ENCODE measurements at places on chromosomes 7 and 10. TPM values are rescaled to one million over a fixed set of nuclear protein-coding genes. Genes with fewer than 3 reads are reported as not detected.

DNA sequence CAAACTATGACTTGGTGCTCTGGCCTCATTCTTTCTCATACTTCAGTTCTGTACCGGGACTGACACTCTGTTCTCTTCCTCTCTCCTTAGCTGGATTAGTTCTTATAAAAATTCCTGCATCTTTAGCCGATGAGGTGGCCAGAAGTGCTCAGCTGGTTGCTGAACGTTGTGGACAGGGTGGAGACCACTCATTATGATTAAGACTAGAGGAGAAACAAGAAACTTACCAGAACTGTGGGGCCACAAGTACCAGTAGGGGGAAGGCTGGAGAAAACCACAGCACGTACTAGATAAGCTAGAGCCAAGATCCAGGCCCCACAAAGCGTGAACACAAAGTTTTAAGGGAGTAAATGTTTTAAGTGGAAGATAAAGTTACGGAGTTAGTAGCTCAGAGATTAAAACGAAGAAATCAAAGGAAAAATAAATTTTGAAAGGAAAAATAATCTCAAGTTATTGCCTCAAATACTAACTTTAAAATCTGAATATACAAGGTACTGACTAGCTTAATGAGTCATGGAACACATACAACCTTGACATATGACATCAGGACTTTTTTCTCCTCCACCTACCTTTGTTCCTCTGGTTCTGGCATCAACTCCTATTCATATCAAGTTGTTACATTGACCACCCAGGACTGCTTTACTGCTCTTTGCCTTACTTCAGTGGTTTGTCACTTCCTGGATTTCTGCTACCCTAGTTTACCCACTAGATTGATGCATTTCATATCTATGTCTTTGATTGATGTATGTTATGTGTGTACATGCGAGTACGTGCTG is 469.0 kb downstream of the TFEC start:
- H3K36me3 ChIP-seq, result no peaks in the 10 kb centered on the region
- peak; percentile 29 for DNase-seq
- H3K4me3 ChIP-seq, result no peak overlapping the region

The TMEM229A gene
- polyA plus RNA-seq, result 12.3 TPM

The SEMA3A gene
- 2.0 TPM for polyA plus RNA-seq

The STRA8 gene
- polyA plus RNA-seq, result 1.4 TPM

DNA sequence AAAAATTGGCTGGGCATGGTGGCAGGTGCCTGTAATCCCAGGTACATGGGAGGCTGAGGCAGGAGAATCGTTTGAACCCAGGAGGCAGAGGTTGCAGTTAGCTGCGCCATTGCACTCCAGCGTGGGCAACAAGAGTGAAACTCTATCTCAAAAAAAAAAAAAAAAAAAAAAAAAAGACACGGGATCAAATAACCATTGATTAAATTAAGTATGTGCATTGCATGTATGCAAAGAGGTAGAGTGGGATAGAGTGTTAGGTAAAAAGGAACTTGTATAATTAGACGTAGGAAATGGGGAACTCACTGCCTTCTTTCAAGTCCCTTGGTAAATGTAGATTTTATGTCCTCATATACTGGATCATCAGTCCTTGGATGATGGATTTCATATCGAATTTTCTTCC is 13.1 kb downstream of the VCL start:
- H3K4me3 ChIP-seq, result no peak overlapping the region
- H3K27me3 ChIP-seq, result no peaks in the 10 kb centered on the region
- H3K4me1 ChIP-seq, result peaks cover 33% of the 10 kb centered on the region

The ZCWPW1 gene
- 96.5 TPM for polyA plus RNA-seq

DNA sequence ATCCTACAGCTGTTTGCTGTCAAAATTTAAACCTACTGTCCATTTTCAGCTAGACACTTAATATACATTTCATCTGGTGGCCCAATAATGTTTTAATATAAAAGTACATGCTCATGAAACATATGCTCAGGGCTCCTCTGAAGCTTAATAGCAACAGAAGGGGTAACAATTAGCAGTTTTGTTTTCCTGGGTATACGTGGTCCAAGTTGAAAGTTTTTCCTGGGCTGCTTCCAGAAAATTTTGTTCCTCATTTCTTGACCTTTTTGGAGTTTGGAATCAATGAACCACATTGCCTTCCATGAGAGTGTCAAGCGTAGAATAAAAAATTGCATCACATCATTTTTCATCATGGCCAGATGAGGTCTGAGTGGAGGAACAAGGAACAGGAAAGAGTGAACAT is 537.3 kb upstream of the MGMT start:
- H3K27me3 ChIP-seq, result no peaks in the 10 kb centered on the region
- no peak overlapping the region for H3K4me3 ChIP-seq
- DNase-seq, result no peak
- H3K36me3 ChIP-seq, result no peaks in the 10 kb centered on the region
- no peak overlapping the region for H3K27ac ChIP-seq

DNA sequence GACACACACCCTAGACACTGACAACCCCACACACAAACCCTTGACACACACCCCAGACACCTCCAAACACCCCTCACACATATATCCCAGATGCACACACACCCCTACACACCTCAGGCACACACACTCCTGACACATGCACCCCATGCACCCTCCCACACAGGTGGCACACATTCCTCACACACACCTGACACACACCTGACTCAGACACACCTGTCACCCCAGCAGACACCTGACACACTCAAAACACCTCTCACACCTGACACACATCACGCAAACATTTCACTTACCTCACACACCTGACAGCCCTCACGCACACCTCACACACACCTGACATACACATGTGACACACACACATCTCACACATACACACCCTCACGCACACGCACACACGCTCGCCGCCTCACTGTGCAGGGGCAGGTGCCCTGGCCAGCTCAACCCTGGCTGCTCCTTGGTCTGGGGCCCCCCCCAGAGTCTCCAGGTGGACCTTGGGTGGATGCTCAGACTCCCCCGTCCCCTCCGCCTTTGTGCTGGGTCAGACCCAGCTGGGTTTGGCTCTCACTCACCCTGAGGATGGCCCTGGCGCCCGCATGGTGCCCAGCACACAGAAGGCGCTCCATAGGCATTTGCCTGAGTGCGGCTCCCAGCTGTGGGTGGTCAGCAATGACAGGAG is 3.1 kb upstream of the CALY start:
- no peak overlapping the region for H3K4me3 ChIP-seq
- no peaks in the 10 kb centered on the region for H3K36me3 ChIP-seq
- H3K27ac ChIP-seq, result no peak overlapping the region
- peaks cover 21% of the 10 kb centered on the region for H3K4me1 ChIP-seq

DNA sequence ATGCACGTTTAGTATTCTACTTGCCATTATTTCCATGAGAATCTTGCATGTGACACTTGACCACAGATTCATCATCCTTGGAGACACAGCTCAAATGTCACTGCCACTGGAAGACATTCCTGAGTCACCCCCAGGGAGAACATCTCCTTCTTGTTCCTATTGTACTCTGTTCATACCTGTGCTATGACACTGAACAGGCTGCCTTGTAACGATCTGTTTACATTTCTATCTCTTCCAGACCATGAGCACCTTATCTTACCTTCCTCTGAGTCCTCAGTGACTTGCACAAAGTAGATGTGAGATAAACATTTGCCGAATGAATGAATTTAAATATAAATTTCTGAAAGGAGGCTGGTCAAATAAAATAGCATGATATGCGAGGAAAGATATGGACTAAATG is 331.9 kb upstream of the LRRN3 start:
- H3K27me3 ChIP-seq, result no peaks in the 10 kb centered on the region
- no peak overlapping the region for H3K27ac ChIP-seq
- no peak for DNase-seq

DNA sequence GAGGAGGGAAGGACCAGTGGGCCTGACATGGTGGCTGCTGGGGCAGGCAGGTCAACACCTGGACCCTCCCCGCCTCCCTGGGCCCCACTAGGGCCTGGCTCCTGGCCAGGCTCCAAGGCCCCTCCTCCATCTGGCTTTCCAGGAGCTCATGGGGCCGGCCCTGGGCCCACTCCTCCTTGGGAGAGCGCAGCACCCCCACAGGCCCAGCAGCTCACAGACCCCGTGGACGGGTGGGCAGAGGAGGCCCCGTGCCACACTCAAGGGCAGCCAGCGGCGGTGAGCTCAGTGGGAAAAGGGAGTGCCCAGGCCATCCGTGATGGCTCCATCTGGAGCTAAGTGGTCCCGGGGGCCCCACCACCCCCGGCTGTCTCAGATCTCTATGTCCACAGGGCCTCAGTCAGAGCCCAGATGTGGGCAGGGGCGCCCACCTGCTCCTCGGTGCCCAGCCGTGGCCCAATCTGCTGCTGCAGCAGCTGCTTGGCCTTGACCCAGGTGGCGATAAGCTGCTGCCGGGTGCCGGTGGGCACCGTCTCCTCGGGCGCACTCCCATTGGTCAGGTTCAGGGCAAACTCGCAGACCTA is 32.8 kb downstream of the CFAP46 start:
- no peak for DNase-seq
- no peaks in the 10 kb centered on the region for H3K36me3 ChIP-seq
- no peaks in the 10 kb centered on the region for H3K27me3 ChIP-seq
- H3K4me1 ChIP-seq, result no peaks in the 10 kb centered on the region

DNA sequence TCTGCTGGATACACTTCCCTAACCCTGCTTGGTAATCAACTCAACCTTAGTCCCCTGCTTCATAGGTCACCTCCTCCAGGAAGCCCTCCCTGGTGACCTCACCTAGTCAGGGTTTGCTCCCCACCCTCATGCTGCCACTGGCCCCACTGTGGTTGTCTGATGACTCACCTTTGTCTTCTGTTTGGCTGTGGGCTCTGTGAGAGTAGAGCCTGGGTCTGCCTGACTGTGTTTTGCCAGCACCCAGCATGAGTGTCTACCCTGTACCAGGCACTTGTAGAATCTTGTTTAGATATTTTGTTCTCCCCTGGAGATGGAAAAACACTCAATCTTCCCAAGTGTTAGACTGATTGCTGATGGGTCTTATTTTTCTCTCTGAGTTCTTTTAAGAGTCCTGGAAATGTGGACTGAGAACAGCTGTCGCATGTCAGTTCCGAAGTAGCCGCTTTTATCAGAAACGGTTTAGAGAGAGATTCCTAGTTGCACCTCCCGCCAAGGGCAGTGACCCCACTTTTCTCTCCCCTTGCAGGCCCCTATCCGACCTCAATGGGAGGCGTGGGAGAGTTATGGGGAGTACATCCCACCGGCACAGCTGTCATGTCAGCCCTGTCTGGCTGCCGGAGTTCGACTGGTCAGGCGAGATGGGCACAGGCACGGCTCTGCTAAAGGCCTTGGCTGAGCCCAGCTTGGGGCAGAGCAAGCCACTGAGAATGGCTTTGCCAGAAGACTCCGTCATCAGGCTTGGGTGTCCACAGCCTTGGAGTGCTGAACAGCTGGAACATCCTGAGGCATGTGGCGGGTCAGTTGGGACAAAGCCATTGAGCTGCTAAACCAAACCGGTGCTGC is 134.3 kb downstream of the GRK5 start:
- DNase-seq, result peak; percentile 69
- H3K4me3 ChIP-seq, result no peak overlapping the region
- no peaks in the 10 kb centered on the region for H3K27me3 ChIP-seq
- no peaks in the 10 kb centered on the region for H3K4me1 ChIP-seq

DNA sequence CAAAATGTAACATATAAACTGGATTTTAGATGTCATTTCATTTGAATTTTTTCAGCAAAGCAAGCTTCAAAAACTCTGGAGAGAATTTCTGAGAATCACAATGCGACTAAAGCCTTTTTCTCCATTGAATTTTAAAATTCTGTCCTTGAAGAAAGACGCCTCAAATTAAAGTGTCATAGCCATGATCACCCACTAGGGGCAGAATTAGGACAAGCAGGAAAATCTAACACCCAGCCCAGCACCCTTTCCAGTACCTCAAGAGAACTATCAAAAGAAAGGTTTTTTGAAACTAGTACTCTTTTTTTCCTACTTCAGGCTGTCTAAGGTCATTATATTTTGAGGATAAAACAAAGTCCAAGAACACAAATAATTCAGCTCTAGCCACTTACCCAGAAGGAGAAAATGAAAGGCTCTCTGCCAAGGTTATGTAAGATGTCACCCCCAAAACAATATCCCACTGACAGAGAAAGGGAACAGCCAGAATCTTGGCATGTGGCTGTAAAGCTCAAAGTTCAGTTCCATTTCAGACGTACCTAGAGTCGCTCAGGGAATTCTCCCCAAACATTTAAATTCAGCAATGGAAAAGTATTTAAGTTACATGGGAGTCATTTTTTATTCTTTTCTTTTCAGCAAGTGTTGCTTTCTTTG is 299.4 kb downstream of the SNX13 start:
- peak; percentile 57 for DNase-seq
- no peak overlapping the region for H3K4me3 ChIP-seq
- no peak overlapping the region for H3K27ac ChIP-seq
- H3K4me1 ChIP-seq, result no peaks in the 10 kb centered on the region
- H3K27me3 ChIP-seq, result no peaks in the 10 kb centered on the region

GRCh38 chr7:28953633-28954032 is 4.5 kb downstream of the TRIL start:
- H3K4me1 ChIP-seq, result peaks cover 7% of the 10 kb centered on the region
- no peak for DNase-seq
- H3K36me3 ChIP-seq, result no peaks in the 10 kb centered on the region
- no peak overlapping the region for H3K4me3 ChIP-seq

The CDC14C gene
- polyA plus RNA-seq, result 14.2 TPM

- no peaks in the 10 kb centered on the region for H3K4me1 ChIP-seq
- no peak overlapping the region for H3K27ac ChIP-seq
- DNase-seq, result no peak
- H3K27me3 ChIP-seq, result no peaks in the 10 kb centered on the region
- no peaks in the 10 kb centered on the region for H3K36me3 ChIP-seq
Measured at GRCh38 chr7:142556740-142557139, 192.5 kb upstream of the PRSS1 start.

DNA sequence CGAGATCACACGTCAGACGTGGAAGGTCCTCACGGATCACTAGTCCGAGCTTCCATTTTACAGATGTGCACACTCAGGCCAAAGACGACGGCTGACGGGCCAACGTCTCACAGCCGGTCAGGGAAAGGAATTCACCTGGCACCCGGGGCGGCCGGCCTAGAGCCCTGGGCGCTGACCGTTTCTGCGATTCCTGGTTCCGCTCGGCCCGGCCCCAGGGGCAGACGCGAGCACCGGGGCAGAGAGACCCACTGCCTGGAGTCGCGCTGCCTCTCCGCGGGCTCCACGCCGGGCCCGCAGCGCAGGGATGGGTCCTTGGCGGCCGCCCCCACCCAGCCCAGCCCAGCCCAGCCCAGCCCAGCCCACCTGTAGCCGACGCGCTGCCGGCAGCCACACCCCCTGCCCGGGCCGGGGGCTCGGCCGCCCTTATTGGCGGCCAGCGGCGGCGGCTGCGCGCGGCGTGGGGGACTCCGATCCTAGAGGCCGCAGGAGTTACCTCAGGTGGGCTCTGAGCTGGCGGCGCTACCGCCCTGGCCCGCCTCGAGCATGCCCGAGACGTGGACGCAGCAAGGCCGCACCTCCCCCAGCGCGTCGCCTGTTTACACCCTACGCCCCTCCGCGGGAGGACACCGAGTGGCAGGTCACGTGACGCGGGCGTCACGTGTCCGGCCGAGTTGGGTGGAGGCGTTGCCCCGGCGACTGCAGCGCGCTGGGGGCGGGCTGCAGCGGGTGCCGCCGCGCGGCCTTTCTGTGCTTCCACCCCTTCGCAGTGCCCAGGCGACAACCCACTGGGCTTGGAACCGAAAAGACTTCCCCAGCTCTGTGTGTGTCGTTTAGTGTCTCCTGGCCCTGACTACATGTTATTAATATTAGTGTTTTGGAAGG is 78.1 kb downstream of the ZFAND4 start:
- peak; percentile 95 for DNase-seq
- peak overlapping the region; percentile 81 for H3K4me3 ChIP-seq
- no peaks in the 10 kb centered on the region for H3K27me3 ChIP-seq

The PSPH gene
- 16.6 TPM for polyA plus RNA-seq

The BHLHA15 gene
- polyA plus RNA-seq, result not detected

The ELOVL3 gene
- 5.0 TPM for polyA plus RNA-seq

GRCh38 chr10:69659241-69660038 is 29.4 kb downstream of the FAM241B start:
- no peaks in the 10 kb centered on the region for H3K4me1 ChIP-seq
- H3K27me3 ChIP-seq, result no peaks in the 10 kb centered on the region
- H3K27ac ChIP-seq, result no peak overlapping the region
- no peaks in the 10 kb centered on the region for H3K36me3 ChIP-seq
- H3K4me3 ChIP-seq, result no peak overlapping the region

The VAX1 gene
- 0.47 TPM for polyA plus RNA-seq

Measured in testis (tissue), 5 donors.